Activated CD4-positive, alpha-beta T cell treated with anti-CD3 and anti-CD28 coated beads for 36 hours (primary cell): ENCODE measurements at places on chromosomes 11 and 22. TPM values are rescaled to one million over a fixed set of nuclear protein-coding genes. Genes with fewer than 3 reads are reported as not detected.

DNA sequence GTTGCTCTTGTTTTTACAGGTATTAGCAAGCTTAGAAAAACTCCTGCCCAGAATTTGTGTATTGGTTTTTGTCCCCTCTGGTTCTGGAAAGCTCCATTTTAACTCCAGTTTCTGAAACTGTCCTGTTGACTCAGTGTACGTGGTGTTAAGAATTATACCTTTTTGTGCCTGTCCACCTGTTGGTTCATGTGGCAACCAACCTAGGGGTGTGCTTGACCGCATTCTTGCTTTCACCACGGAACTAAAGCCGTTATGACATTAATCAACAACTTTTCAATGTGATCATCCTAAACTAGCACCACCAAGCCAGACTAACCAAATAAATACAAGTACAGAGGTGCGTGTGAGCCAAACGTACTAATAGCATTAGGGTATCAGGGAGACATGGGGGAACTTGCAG, 56.0 kb upstream of the PTH start:
- DNase-seq, result no peak

DNA sequence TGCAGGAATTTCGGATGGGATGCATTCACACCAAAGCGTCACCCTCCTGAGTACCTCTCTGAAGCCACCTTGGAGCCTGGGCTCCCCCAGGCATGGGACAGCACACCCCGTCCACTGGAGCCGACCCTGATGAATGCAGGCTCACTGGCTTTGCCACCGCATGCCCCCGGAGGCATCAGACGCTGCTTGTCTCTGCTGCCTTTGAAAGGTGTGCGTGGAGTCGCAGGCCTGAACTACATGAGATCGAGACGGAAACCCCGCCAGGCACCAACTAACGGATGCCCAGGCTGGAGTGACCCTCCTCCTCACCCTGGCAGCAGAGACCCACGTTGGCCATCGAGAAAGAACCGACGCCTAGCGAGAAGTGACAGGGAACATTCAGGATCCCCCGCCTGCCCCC, 22.5 kb downstream of the KRTAP5-5 start:
- no peak for DNase-seq

GRCh38 chr11:1293619-1294015, 15.8 kb downstream of the TOLLIP start:
- peak; percentile 49 for DNase-seq

DNA sequence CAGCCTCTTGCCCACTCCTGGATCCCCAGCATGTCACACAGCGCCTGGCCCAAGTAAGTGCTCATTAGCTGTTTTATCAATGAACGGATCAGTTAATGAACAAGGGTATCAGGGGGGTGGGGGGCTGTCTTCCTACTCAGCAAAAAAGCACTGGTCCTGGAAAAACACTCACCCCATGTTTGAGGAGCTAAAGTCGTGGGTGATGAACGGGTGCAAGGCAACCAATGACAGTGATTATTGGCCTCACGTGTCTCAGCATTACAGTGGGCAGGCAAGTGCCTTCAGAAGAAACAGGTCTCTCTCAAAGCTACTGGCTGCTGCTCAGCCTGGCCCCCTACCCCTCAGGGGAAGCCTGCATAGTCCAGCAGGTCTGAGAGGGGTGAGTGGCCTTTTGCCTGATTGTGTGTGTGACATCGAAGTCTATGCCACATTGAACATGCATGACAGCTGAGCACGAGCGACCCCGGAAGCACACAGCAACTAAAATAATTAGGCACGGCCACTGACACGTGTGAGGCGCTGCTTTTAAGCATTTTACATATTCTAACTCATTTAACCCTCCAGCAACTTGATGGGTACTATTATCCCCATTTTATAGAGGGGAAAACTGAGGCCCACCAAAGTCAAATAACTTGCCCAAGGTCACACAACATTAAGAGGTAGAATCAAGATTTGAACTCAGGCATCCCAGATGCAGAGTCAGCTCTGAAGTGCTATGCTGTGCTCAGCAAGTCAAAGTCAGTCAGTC, 2.6 kb upstream of the MS4A10 start:
- DNase-seq, result no peak

The OOSP4A gene
- not detected for total RNA-seq
